ENCODE measurements at places on chromosomes 4 and X.

DNA sequence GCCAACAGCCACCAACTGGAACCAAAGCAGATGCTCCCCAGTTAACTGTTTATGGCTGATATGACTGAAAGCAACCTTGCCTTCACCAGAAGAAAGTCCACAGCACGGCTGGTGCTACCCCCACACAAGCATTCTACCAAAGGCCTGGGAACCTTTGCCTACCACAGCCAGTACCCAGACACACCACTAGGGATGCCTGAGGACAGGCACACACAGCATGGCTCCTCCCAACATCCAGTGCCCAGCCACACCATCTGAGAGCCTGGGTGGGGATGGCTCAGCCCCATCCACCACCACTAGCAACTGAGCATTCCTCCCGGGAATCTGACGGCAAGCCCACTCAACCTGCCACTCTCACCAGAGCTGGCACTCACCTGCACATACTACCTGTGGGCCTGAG, 178.6 kb downstream of the SLC7A11 start:
- H3K36me3 ChIP-seq = no peaks in the 10 kb centered on the region
- DNase-seq = no peak
- peaks cover 13% of the 10 kb centered on the region for H3K27me3 ChIP-seq

GRCh38 chr4:56414135-56414670, 21.2 kb downstream of the PPAT start:
- H3K4me1 ChIP-seq = peaks cover 6% of the 10 kb centered on the region
- DNase-seq = no peak
- H3K4me3 ChIP-seq = no peak overlapping the region
- H3K27me3 ChIP-seq = no peaks in the 10 kb centered on the region
- H3K27ac ChIP-seq = no peak overlapping the region
- no peaks in the 10 kb centered on the region for H3K36me3 ChIP-seq

DNA sequence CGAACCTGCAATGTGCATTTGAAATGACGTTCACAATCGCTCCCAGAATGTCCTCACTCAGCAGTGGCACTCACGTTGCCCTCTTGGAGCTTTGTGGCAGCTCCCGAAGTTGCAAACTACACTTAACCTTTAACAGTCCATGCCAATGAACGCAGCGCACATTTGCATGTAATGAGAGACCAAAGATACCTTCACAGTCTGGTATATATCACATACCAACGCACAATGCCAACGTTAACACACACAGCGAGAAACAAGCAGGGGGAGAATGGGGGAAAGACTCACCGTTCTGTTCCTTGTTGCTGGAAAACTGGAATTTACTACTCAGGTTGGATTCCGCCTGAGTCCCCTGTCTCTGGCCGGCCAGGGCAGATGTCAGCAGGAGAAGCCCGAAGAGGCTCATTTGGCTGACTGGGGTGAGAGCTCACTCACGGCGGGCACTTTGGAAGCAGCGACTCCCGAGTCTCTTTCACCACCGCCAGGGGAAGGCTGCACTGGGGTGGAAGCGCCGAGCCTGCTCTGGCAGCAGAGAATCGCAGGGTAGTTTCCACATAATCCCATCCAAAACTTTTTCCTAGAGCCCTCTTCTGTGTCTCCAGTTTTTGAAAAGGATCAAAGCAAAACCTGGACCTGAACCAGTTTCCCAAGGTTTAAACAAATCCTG, 966 bp downstream of the PDGFC start:
- DNase-seq = no peak
- H3K4me1 ChIP-seq = no peaks in the 10 kb centered on the region

DNA sequence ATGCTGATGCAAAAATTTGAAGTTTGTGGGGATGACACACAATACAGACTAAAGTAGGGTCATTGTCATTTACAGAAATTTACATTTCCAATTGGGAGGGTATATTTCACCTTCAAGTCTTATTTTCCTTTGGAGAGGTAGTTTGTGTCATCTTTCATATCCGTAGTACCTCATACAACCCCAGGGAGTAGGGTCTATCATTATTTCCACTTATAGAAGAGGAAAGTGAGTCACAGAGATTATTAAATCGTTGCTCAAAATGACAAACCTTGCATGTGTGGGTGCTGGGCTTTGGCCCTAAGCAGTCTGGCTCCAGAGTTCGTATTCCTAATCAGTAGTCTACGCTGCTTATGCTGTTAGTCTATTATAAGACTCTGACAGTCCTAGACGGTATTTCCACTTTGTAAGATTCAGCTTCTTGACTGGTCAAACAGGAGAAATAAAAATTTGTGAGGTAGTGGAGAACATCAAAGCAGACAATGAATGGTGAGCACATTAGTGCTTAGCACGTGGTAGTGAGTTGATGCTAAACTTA, 516.5 kb downstream of the PCDH7 start:
- no peak for DNase-seq
- no peaks in the 10 kb centered on the region for H3K27me3 ChIP-seq
- H3K4me1 ChIP-seq = no peaks in the 10 kb centered on the region
- H3K4me3 ChIP-seq = no peak overlapping the region

DNA sequence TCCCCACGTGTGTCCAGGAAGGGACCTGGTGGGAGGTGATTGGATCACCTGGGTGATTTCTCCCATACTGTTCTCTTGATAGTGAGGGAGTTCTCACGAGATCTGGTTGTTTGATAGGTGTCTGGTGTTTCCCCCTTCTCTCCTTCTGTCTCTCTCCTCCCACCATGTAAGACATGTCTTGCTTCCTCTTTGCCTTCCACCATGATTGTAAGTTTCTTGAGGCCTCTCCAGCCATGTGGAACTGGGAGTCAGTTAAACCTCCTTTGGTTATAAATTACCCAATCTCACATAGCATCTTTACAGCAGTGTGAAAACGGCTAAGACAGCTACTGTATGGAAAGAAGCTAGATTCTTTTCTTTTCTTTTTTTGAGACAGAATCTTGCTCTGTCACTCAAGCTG, 21.6 kb upstream of the FGG start:
- H3K27ac ChIP-seq = no peak overlapping the region
- H3K36me3 ChIP-seq = no peaks in the 10 kb centered on the region
- no peaks in the 10 kb centered on the region for H3K4me1 ChIP-seq

DNA sequence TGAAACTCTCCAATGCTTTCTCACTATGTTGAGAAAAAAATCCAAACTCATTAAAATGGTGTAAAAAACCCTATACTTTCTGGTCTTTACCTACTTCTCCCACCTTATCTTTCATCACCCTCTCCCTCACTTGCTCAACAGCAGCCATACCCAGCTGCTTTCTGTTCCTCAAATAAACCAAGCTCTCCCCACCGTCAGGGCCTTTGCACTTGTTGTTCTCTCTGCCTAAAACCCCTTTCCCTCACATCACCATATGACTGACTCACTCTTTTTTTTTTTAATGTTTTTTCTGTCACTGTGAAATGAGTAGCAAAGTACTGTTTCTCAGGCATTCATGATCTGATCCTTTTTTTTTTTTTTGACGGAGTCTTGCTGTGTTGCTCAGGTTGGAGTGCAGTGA, 122.3 kb upstream of the TMEM164 start:
- H3K27me3 ChIP-seq = no peaks in the 10 kb centered on the region
- H3K27ac ChIP-seq = peak overlapping the region; percentile 15
- no peaks in the 10 kb centered on the region for H3K36me3 ChIP-seq

DNA sequence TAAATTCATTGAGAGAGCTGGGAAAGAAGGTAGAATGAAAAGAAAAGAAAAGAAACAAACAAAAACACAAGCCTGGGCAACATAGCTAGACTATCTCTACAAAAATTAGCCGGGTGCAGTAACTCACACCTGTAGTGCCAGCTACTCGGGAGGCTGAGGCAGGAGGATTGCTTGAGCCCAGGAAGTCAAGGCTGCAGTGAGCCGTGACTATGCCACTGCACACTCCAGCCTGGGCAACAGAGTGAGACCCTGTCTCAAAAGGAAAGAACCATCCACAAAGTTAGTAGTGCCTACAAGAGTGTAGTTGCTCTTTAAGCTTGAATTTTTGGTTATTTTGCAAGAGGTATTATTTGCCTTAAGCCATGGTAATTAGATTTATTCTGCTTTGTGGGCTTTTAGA, 157.7 kb downstream of the CBR4 start:
- DNase-seq = no peak
- no peak overlapping the region for H3K4me3 ChIP-seq
- H3K4me1 ChIP-seq = peaks cover 9% of the 10 kb centered on the region

DNA sequence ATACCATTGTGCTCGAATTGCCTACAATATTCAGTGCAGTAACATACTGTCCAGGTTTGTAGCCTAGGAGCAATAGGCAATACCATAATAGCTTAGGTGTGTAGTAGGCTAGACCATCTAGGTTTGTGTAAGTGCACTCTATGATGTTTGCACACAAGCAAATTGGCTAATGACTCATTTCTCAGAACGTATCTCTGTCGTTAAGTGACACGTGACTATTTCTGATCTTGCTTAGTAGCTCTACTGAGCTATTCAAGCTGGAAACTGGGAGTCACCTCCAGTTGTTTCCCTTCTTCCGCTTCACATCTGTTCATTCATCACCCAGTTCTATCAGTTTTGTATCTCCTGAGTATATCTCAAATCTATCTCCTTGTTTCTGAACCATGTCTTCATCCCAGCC, 86.1 kb downstream of the HNRNPD start:
- H3K27ac ChIP-seq = no peak overlapping the region
- no peaks in the 10 kb centered on the region for H3K36me3 ChIP-seq
- peaks cover 22% of the 10 kb centered on the region for H3K4me1 ChIP-seq
- DNase-seq = no peak
- H3K4me3 ChIP-seq = no peak overlapping the region

- H3K4me3 ChIP-seq = no peak overlapping the region
- H3K27me3 ChIP-seq = peaks cover 10% of the 10 kb centered on the region
- no peak for DNase-seq
- H3K27ac ChIP-seq = no peak overlapping the region
Observed at GRCh38 chr4:6771229-6771671, 11.3 kb upstream of the KIAA0232 start.

DNA sequence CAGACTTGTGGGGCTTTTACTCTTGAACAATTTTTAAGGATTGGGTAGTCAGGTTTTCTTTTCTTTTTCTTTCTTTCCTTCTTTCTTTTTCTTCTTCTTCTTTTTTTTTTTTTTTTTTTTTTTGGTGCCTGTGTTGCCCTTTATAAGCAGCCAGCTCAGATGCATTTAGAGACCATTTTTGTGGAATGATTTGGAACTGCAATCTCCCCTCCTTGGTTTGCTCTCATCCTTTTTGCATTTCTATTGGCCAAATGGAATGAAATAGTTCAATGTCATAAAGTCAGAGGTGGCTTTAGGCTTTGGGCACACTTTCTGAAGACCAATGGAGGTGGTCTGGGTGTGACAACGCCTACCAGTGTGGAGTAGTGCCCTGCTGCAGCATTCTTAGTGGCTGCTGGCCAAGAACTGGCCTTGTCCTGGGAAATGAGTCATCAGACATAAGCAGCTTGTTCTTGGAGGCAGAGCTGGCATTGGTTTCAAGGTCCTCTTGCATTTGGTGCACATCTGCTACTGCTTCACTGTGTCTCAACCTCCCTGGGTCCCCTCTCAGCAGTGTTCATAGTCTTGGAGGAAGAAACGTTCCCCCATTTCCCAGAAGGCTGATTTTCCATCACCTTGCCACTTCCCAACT, 84.5 kb downstream of the CT47B1 start:
- H3K27me3 ChIP-seq = peaks cover 2% of the 10 kb centered on the region

GRCh38 chr4:108159845-108160244, 8.9 kb downstream of the LEF1 start:
- no peaks in the 10 kb centered on the region for H3K36me3 ChIP-seq
- H3K4me3 ChIP-seq = no peak overlapping the region
- H3K4me1 ChIP-seq = no peaks in the 10 kb centered on the region

Data from memory B cell (primary cell).